ENCODE measurements at places on chromosomes 2 and 18. TPM values are rescaled to one million over a fixed set of nuclear protein-coding genes. Genes with fewer than 3 reads are reported as not detected.

- DNase-seq = no peak
These were observed 290.3 kb upstream of the MMADHC start for GRCh38 chr2:149877913-149878312.

DNA sequence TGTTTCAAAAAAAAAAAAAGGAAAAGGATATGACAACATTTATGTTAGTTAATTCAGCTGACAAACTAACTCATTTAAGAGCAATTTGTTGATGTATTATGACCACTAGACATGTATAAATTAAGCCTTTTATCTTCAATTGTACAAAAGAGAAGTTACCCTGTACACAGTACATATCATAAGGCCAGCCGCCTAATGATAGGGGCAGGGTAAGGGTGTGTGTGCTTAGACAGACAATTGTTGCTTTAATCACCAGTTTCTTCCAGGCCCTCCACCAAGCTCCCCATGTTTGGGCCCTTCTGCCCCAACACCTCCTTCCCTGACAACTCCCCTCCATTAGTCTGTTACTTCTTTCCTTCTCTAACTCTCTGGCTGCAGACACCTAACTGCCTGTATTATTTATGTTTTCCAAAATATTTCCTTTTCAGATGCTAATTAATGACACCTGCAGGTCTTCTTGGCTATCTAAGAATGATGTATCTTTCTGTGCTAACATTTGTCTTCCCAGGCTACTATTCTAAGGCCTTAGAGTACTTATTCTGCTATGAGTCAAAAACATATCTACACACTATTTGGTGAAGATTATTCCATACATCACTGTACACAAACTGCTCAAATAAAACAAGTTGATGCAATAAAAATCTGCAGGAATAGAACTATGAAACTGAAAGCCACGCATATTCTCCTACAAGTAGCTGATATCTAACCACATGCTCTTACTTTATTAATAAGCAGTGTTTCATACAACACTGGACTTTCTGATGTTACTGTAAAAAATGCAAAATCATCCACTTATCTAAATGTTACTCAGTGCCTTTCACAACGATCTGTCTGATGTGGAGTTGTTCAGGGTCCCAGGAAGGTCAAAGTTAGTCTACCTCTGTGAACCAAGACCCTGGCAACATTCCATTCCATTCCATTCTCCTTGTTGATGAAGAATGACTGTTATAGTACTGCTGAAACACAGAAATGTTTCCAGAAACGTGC is 26.4 kb downstream of the TMEM131 start:
- DNase-seq = no peak

DNA sequence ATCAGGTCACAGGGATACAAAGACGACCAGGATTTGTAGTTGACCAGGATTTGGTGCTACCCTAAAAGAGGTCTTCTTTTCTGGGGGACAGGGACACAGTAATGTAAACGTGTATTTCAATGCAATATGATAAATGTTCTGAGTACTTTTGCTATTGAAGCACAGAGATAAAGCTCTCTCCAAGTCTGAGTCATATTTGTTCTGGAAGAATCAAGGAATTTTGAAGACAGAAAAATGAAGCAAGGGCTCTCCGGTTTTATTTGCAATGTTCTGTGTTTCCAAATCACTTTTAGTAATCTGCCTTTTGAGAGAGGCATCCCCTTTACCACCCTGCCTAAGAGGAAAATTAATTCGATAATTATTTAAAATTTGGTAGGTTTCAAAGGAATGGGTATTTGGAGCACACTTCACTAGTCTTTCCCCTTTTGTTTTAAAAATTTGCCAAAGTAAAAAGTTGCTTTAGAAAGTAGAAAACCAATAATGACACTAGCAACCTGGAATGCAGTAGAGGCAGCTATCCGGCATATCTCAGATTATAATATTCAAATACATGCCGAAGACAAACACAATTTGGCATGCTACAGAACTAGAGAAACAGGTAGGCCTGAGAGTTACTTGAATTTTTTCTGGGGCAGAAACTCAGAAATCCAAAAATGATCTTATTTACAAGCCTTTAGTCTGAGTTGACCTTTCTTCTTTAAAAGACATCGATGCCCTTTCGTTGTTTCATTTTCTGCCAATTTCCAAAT is 82.7 kb downstream of the MREG start:
- no peak for DNase-seq

GRCh38 chr2:160432633-160433032 is 61.0 kb downstream of the RBMS1 start:
- no peak for DNase-seq

DNA sequence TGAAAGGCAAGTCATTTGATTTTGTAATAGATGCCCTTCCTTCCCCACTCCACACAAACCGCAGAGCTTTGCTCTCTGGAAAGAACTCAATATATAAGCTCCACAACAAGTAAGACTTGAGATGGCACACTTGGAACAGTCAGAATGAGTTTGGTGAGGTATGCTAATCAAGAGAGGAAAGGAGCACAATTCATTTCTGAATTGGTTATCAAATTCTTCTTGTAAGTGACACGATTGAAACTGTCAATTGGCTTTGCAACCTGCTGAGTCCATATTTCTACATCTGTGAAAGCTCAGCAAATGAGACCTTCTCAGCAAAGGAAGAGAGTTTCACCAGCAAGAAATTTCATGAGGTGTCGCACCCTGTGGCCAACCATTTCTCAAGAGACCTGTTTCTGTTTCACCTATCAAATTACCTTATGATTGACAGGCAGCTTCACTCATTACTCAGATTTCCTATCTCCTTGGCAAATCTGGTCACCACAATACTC is 19.1 kb downstream of the CTLA4 start:
- DNase-seq = no peak

- DNase-seq = no peak
These were observed 10.2 kb upstream of the LIMS2 start for GRCh38 chr2:127685410-127686080.

DNA sequence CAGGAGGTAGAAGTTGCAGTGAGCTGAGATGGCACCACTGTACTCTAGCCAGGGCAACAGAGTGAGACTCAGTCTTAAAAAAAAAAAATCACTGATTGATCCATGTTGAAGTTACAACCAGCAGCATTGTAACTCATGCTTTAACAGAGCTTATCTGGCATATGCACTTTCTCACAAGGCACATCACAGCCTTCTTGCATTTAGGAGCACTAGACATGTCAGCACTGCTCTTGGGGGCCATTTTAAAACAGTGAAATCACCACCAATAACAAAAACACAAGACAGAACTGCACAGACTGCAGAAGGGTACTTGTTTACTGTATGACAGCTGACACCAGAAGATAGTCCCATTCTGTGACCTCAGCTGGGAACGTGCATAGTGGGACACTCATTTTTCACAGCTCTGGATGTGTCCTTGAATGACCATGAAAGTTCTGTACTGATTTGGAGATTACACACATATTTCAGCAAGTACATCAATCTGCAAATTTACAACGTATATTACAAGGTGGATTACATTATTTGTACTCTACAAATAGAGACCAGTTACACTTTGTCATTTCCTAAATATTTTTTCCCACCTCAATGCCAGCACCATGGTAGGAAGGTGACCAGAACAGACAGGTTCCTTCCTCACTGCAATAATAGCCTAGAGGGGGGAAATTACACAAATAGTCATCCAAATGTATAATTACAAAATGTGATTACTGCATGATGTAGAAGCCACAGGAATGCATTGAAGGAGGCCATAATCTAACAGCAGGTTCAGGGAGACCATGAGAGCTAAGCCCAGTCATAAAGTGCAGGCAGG is 35.1 kb downstream of the CCBE1 start:
- no peak for DNase-seq

DNA sequence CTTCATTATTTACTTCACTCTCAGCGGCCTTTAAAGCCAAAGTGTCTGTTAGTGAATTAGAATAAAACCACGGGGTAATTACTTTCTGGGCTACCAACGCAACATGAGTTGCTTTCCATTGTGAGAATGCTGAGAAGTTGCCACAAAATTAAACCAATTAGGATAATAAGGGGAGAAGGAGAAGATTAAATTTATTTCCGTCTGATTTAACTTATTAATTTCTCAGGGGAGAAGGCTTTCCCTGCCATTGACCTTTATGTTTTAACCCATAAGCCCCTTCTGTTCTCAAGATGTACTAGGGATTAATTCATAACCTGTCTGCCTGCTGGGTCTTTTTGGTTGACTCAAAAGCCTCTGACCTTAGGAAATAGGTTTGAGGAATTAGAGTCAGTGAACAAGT is 42.3 kb upstream of the IGFBP5 start:
- no peak for DNase-seq

DNA sequence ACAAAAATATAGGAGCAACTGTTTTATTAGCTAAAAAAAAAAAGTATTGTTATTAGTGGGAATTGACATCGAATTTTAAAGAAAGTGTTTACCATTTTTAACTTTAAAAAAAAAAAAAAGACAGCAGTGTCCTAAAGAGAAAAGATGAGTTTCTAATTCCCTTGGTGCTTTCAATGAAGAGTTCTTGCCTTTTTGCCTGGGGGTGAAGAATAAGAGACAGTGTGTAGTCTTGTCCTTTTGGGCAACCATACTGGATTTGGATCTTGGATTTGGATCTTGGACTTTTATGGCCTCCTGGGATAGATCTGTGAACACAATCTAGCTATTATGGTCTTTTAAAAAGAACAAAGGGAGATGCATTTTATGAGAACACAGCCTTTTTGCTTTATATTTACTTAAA is 60.2 kb upstream of the GLS start:
- DNase-seq = no peak

- no peak for DNase-seq
These were observed 32.2 kb upstream of the RPE start for GRCh38 chr2:209970271-209970670.

Gene CXCR1
- total RNA-seq = not detected

- no peak for DNase-seq
These were observed 3.0 kb downstream of the BUB1 start for GRCh38 chr2:110674620-110675555.

GRCh38 chr2:57759822-57760300 is 286.7 kb upstream of the VRK2 start:
- DNase-seq = peak; percentile 7

DNA sequence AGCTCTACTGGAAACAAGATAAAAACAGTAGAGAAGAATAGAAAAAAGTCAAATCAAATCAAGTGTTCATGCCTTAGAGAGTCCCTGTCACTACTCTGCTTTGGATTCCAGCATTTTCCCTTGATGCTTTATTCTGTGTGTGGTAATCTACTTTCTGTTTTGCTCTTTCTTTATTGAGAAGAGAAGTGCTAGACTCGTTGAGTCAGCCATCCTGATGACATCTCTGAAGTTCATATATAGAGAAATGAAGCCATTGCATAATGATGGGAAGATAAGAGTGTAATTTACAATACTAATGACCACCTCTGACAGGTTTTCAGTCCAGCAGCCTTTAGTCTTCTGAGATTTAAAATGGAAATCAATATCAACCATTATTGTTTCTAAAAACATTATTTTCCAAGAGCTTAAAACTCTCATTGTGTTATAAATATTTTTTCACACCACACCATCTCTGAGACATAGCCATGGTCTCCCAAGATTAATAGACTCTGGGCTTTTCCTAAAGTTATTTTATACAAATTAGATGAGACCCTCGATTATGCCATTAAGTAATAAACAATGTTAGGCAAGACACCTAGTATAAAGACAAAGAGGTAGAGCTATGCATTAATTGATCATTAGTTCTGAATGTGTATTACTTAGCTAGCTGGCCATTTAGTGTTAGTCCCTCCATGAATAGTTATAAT is 679.0 kb upstream of the ACVR2A start:
- no peak for DNase-seq

- no peak for DNase-seq
These were observed 504.7 kb downstream of the EIPR1 start for GRCh38 chr2:2872713-2873449.

Gene RAPGEF4
- total RNA-seq = 11.1 TPM
